ENCODE measurements at places on chromosomes 4 and X.

- DNase-seq, result no peak
These were observed 145.5 kb upstream of the PDHA2 start for GRCh38 chr4:95694411-95694810.

GRCh38 chr4:102103368-102103767 is 241.9 kb downstream of the SLC39A8 start:
- DNase-seq, result no peak

DNA sequence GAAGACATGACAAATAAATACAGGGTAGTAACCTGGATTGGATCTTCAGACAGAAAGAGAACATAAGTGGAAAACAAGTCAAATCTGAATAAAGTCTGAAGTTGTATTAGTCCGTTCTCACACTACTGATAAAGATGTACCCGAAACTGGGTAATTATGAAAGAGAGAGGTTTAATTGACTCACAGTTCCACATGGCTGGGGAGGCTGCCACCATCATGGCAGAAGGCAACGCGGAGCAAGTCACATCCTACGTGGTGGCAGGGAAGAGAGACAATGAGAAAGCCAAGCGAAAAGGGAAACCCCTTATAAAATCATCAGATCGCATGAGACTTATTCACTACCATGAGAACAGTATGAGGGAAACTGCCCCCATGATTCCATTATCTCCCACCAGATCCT is 82.8 kb downstream of the USP46 start:
- DNase-seq, result no peak

GRCh38 chr4:7806338-7807090 is 133.1 kb downstream of the AFAP1 start:
- no peak for DNase-seq

GRCh38 chr4:153249199-153250041 is 45.2 kb downstream of the TRIM2 start:
- DNase-seq, result peak; percentile 86

GRCh38 chrX:70444326-70444945 is at the start of gene DLG3:
TSS of gene DLG3 (plus strand) at chrX:70444835. CDS start at chrX:70445202, 367 bp downstream.
- DNase-seq, result peak; percentile 24

- no peak for DNase-seq
These were observed 26.1 kb upstream of the ACSL1 start for GRCh38 chr4:184851886-184852285.

DNA sequence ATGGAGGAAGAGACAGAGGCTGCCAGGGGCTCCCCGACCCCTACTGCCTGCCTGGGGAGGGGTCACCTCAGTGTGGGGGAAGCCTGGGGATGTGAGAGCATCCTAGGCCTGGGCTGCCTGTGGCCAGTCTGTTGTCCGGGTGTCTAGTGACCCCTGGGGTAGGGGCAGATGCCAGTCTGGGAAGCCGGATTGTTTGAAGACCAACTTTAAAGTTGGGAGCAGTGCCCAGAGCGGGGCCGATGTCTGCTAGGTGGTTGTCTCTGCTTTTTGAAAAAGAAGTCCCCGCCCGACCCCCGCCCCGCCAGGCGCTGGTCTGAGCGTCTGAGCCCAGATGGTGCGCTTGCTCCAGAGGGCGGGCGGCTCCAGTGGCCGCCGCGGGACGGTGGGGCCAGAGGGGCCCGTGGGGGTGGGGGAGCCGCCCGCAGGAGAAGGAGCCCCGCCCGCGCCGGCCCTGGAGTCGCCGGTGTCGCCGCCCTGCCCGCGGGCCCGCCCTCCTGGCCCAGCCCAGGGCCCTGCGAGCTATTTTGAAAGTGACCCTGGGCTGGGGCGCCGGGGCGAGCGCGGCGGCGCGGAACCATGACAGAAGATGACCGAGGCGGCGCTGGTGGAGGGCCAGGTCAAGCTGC is at the start of gene DOK7:
DOK7 (plus strand) TSS at position 517 of the 626 bp plus-strand sequence; CDS start at position 587, 70 bp downstream.
- DNase-seq, result no peak

GRCh38 chrX:81412428-81412827 is 210.5 kb downstream of the SH3BGRL start:
- no peak for DNase-seq

GRCh38 chr4:2036866-2037265 is 22.3 kb upstream of the NAT8L start:
- DNase-seq, result no peak

GRCh38 chr4:20391198-20391597 is 139.5 kb downstream of the SLIT2 start:
- no peak for DNase-seq

DNA sequence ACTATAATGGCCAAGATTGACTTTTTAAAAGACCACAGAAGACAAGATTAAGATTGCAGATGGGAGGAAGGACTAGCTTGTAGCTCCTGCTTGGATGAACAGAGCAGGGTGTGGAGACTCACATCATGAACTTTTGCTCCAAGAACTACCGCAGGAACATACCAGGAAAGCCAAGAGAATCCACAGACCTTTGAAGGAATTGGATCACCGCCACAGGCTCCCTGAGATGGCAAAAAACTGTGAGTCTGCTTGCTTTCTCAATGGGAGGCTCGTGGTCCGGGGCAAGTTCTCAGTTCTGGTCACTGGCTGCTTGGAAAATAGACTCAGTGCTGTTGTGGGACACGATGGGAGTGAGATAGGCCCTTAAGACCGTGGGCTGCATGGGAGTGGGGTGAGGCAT is 276.6 kb downstream of the CCSER1 start:
- DNase-seq, result no peak

GRCh38 chr4:56874166-56874565 is 33.5 kb upstream of the REST start:
- DNase-seq, result no peak

DNA sequence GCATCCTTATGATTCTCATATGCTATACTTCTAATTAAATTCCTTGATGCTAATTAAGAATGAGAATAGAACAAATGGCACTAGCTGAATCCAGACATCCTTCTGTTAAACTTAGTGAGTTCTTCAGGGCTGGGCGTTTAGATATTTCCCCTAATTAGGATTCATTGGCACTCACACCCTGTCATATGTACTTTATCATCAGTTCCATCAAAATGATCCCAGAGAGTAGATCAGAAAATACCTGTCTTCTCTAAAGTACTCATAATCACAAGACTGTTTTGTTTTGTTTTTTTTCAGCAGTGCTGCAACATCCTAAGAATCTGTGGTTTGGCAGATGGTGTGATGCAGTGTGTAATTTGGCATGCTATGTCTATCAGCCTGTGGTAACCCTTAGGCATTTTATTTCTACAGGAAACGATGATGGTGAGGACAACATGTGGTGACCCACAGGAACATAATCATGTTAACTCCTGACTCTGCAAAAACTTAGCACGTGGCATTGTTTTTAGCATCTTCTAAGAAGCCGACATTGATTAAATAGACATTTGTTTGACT is 2528.4 kb downstream of the ARAP2 start:
- peak; percentile 2 for DNase-seq

- DNase-seq, result no peak
These were observed 186.2 kb downstream of the LARP7 start for GRCh38 chr4:112823156-112823555.

DNA sequence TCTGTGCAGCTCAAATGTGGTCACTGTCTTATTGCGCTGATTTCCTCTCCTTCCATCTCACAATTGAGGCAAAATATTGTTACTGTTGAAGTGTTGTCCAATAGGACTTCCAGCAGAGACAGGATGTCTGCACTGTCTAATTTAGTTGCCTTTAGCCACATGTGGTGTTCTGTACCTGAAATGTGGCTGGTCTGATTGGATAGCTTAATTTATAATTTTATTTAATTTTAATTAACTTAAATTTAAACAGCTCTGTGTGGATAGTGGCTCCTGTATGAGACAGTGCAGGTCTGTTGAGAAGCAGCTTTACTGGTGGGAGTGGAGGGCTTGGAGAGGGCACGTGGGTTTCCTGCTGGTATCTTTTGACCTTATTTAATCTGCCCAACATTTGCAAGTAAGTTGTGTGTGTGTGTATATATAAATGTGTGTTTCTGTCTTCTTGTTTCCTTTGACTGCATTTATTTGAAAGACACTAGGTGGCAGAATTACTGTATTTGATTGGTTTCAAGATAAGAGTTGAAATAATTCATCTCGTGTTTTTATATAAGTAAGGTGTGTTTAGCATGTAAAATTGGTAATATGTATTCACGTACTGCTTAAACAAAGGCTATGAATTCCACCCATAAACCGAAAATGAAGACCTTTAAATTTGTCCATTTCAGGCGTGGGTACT is 55.3 kb upstream of the MSANTD1 start:
- DNase-seq, result peak; percentile 11

DNA sequence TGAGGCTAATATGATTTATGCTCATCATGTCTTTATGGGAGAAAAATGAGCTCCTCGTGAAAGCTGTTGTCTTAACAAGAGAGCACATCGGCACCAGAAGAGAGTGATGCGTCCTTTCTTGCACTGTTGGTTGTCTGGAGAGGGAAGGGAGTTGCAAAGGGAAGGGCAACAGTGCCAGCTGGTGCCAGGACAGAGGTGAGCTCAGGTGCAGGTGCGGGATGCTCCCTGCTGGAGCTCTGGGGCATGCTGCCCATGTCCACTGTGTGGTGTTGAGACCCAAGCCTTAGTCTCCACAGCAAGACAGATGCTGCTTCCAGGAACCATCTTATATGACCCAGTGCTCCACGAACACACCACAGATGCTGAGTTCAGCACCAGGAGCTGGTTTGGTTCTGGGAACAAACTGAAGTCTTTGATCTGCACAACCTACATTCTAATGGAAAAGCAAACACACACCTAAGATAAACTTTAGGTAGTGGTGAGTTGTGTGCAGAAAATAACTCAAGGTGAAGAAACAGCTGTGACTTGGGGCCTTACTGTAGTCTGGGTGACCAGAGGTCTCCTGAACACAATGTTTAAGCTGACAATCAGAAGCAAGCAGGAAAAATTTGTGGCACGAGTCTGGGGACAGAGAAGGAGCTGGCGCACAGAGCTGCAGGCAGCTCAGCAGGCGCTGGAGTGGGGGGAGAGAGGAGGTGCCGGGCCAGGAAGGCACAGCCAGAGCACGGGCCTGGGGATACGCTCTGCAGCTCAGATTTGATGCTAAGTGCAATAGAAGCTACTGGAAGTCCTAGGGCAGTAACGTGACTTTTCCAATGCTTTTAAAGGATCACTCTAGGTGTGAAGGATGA is 73.2 kb downstream of the HAUS3 start:
- no peak for DNase-seq

GRCh38 chr4:27917381-27917780 is 1056.7 kb downstream of the STIM2 start:
- DNase-seq, result no peak

DNA sequence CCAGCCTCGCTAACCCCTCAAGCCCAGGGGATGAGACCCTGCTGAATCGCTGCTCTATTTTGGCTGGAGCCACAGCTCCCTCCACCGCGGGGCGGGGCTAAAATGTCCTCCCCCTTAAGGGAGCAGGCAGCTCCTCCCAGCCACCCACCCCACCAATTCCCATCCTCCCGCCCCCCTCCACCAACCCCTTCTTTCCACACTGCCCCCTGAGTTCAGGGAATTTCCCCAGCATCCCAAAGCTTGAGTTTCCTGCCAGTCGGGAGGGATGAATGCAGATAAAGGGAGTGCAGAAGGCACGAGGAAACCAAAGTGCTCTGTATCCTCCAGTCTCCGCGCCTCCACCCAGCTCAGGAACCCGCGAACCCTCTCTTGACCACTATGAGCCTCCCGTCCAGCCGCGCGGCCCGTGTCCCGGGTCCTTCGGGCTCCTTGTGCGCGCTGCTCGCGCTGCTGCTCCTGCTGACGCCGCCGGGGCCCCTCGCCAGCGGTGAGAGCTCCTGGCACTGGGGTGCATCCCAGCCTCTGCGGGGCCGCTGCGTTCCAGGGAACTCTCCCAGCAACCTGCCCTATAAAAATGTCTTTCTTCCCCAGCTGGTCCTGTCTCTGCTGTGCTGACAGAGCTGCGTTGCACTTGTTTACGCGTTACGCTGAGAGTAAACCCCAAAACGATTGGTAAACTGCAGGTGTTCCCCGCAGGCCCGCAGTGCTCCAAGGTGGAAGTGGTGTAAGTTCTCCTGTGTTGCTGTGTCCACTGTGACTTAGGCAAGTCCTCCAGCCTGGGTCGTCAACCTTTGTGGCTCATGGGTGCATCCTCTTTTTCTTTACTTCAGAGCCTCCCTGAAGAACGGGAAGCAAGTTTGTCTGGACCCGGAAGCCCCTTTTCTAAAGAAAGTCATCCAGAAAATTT is at the start of gene CXCL6:
CXCL6 (plus strand) TSS at position 306 of the 907 bp plus-strand sequence; CDS start at position 379, 73 bp downstream.
- DNase-seq, result no peak

GRCh38 chr4:185471235-185472102 is at the start of gene CCDC110:
TSS of gene CCDC110 (minus strand) at chr4:185471733. CDS start at chr4:185471683, 50 bp downstream.
- peak; percentile 79 for DNase-seq

GRCh38 chr4:109389369-109390114 is 44.1 kb upstream of the SEC24B start:
- DNase-seq, result no peak

- no peak for DNase-seq
These were observed 853.8 kb upstream of the INTU start for GRCh38 chr4:126779001-126779400.

DNA sequence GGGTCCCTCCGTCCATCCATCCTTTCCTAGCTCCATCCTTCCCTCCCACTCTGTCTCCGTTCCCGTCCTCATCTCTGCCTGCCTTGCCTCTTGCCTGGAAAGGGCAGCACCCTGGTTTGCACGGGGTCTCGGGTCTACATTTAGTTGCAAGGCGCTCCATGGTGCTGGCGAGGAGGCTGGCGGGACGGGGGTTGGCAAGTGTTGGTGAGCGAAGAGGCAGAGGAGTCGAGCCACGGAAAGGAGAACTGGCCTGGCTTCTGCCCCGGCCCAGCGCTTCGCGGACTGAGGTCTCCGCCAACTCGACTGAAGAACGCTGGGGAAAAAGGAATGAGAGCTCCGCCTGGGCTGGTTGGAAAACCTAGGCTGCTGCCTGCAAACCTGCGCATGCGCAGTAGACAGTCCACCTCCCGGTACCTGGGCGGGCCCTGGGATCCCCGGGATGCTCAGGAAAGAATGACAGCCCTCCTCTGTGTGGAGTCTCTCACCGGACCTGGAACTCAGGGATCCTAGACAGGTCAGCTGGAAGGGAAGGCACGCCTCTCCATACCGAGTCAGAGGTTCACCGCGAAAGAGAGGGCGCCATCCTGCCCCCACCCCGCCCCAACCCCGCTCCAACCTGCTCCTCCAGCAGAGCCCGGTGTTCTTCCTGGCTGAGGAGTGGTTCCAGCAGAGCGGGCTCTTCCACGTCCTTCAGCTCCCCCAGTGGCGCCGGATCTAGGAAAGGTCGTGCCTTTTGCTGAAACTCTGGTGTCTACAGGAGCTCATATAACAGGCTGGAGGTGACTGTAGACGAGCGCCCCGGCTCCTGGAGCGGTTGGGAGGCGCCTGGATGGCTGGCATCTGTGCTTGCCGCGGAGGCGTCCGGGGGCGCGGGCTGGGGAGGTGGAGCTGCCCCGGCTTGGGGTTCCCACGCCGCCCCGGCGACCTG is 6.0 kb downstream of the FRG2 start:
- peak; percentile 81 for DNase-seq

DNA sequence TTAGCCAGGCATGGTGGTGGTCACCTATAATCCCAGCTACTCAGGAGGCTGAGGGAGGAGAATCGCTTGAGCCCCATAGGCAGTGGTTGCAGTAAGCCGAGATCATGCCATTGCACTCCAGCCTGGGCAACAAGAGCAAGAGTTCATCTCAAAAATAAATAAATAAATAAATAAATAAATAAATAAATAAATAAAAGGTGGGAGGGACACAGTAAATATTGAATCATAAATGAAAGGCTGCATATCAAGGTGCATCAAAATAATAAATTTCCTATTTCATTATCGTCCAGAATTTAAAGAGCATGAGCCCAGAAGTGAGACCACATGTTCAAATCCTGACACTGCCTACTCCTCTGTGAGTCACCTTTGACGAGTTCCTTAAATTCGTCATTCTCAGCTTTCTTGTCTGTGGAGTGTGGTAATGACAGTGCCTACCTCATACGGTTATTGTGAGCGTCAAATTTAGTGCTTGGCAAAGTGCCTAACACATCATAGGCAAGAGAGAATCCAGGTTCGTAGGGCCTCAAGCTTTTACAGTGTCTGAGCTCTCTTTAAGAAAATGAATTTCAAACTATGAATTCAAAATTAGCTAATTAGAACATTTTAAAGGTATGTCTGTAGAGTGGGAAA is 49.9 kb downstream of the IL15 start:
- DNase-seq, result no peak

Measured in ACHN (cell line).